ENCODE measurements at places on chromosomes 1 and 21. TPM values are rescaled to one million over a fixed set of nuclear protein-coding genes. Genes with fewer than 3 reads are reported as not detected.

The CRABP2 gene
- 186 TPM for total RNA-seq

GRCh38 chr1:206075786-206076755, 23.1 kb downstream of the RHEX start:
- H3K27me3 ChIP-seq = no peaks in the 10 kb centered on the region
- no peak overlapping the region for H3K4me3 ChIP-seq
- H3K36me3 ChIP-seq = no peaks in the 10 kb centered on the region
- no peak for DNase-seq
- peaks cover 32% of the 10 kb centered on the region for H3K4me1 ChIP-seq
- H3K27ac ChIP-seq = peak overlapping the region; percentile 51

The PODN gene
- 0.23 TPM for total RNA-seq

The LORICRIN gene
- not detected for total RNA-seq

The KCNH1 gene
- total RNA-seq = 0.17 TPM

GRCh38 chr1:246518456-246519205, 11.6 kb upstream of the SMYD3 start:
- no peaks in the 10 kb centered on the region for H3K4me1 ChIP-seq
- no peak overlapping the region for H3K4me3 ChIP-seq
- H3K36me3 ChIP-seq = peaks cover 13% of the 10 kb centered on the region
- no peak for DNase-seq
- no peak overlapping the region for H3K27ac ChIP-seq
- H3K27me3 ChIP-seq = peaks cover 3% of the 10 kb centered on the region

DNA sequence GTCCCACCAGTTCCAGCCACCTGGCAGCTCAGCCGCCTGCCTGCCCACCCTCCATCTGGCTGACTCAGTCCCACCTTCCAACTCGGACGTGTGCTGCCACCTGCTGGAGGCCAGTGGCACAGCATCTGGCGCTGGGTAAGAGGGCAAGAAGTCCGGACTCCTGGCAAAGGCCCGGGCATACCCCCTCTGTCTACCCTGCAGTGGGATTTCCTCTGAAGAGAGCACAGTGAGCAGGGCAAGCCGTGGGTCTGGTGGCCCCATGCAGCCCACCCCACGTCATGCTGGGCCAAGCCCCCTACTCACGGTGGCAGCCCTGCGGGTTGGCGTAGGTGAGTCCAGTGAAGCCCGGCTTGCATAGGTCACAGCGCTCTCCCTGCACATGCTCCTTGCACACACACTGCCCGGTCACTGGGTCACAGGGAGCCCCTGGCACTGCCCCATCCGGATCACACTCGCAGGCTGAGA, 24.5 kb downstream of the LAMB3 start:
- H3K36me3 ChIP-seq = no peaks in the 10 kb centered on the region
- peaks cover 3% of the 10 kb centered on the region for H3K27me3 ChIP-seq
- H3K4me3 ChIP-seq = no peak overlapping the region
- H3K27ac ChIP-seq = no peak overlapping the region
- H3K4me1 ChIP-seq = peaks cover 43% of the 10 kb centered on the region

All from WTC11 (cell line).